ENCODE measurements at places on chromosomes 4 and X. TPM values are rescaled to one million over a fixed set of nuclear protein-coding genes. Genes with fewer than 3 reads are reported as not detected.

FAM9B gene
- polyA plus RNA-seq = 0.56 TPM

DNA sequence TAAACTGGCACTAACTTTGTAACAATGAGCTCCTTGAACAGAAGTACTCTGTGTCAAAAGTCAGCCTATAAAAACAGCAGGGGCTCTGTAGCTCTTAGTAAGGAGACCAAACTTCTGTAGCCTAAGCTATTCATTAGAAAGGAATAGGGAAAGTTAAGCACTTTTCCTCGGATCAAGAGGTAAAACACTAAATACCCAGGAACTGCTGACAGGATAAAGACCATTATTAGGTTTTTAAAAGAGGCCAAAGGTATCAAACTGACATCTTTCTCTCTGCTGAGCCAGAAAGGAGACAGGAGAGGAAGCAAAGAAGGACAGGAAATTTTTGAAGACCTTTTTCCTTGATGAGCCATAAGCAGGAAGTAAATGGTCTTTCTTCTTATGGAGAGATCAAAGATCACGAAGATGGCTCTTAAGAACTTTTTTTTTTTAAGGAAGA is 31.9 kb downstream of the ANAPC10 start:
- no peak for DNase-seq
- no peak overlapping the region for H3K27ac ChIP-seq
- H3K4me1 ChIP-seq = peaks cover 8% of the 10 kb centered on the region

- DNase-seq = no peak
- H3K27ac ChIP-seq = no peak overlapping the region
- H3K27me3 ChIP-seq = no peaks in the 10 kb centered on the region
- H3K4me1 ChIP-seq = peaks cover 55% of the 10 kb centered on the region
- no peaks in the 10 kb centered on the region for H3K36me3 ChIP-seq
- H3K4me3 ChIP-seq = no peak overlapping the region
Measured at GRCh38 chr4:169256101-169256612, 14.6 kb downstream of the SH3RF1 start.

DNA sequence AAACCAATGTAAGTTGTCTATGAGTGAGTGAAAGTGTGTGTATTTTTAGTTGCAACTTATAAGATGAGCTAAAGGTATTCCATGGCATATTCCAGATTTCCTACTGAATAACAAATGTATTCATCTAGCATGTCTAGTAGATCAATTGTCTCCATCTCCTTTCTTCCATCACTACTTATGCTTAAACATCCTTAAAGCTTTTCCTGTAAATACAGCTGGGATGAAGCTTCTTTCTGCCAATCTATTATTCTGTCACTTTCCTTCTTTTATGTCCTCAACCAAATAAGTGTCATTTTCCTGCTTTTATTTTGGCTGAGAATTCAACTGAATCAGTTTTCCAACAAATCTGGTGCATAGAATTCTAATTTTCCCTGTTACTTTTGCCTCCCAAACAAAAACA is 136.3 kb downstream of the COL25A1 start:
- H3K27me3 ChIP-seq = no peaks in the 10 kb centered on the region
- DNase-seq = no peak
- no peak overlapping the region for H3K4me3 ChIP-seq
- no peak overlapping the region for H3K27ac ChIP-seq

DNA sequence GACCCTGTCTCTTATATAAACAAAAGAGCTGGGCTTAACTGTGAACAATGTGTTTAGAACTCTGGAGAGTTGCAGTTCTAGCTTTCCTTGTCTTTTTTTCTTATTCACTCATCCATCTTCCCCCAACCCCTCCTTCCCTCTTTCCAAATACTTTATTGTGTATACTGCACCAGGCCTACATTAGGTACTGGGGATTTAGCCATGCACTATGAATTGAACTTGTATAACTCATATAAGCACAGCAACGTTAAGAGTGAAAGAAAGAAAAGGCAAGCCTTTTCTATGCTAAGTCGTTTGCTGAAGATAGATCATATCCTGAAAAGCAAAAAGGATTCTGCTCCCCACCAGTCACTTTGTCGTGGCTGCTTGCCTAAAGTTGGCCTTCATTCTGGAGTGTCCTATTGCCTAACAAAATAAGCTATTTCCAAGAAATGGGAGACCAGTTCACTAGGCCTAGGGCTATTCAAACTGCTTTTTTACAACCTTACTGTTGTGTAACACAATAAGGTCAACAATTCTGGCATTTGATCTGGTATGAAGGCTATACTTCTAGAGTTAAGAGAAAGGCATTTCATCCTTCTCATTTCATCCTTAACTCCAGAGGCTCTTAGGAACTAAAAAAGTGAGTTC is 32.2 kb downstream of the CCNI start:
- no peaks in the 10 kb centered on the region for H3K4me1 ChIP-seq
- no peak overlapping the region for H3K4me3 ChIP-seq
- no peaks in the 10 kb centered on the region for H3K36me3 ChIP-seq
- no peaks in the 10 kb centered on the region for H3K27me3 ChIP-seq
- DNase-seq = peak; percentile 40

LAMP2 gene
- polyA plus RNA-seq = 192 TPM

DNA sequence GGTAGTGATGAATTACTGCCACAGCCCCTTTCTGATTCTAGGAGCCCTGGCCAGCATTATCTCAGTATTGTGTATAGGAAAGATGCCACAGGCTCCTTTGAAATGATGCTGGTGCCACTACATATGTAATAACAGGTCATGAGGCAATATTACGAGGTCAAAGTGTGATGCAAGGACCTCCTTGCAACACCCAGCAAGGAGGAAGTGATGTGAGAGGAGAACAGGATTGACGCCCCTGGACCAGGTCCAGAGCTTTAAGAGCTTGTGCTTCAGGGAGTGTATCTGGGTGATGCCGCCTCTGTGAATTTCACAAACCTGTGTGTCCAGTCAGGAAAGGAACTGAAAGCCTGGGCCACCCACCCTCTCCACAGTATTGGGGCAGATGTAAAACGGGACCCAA is 261.8 kb downstream of the MID1IP1 start:
- peaks cover 4% of the 10 kb centered on the region for H3K27me3 ChIP-seq
- DNase-seq = no peak
- no peaks in the 10 kb centered on the region for H3K4me1 ChIP-seq
- no peak overlapping the region for H3K4me3 ChIP-seq
- H3K27ac ChIP-seq = no peak overlapping the region
- H3K36me3 ChIP-seq = no peaks in the 10 kb centered on the region

- H3K27ac ChIP-seq = no peak overlapping the region
- DNase-seq = no peak
- H3K27me3 ChIP-seq = no peaks in the 10 kb centered on the region
- H3K36me3 ChIP-seq = no peaks in the 10 kb centered on the region
- no peaks in the 10 kb centered on the region for H3K4me1 ChIP-seq
Measured at GRCh38 chr4:164396439-164396838, 357.5 kb upstream of the SMIM31 start.

RPL39 gene
- 2,112 TPM for polyA plus RNA-seq

TMEM150C gene
- polyA plus RNA-seq = 79.2 TPM

DNA sequence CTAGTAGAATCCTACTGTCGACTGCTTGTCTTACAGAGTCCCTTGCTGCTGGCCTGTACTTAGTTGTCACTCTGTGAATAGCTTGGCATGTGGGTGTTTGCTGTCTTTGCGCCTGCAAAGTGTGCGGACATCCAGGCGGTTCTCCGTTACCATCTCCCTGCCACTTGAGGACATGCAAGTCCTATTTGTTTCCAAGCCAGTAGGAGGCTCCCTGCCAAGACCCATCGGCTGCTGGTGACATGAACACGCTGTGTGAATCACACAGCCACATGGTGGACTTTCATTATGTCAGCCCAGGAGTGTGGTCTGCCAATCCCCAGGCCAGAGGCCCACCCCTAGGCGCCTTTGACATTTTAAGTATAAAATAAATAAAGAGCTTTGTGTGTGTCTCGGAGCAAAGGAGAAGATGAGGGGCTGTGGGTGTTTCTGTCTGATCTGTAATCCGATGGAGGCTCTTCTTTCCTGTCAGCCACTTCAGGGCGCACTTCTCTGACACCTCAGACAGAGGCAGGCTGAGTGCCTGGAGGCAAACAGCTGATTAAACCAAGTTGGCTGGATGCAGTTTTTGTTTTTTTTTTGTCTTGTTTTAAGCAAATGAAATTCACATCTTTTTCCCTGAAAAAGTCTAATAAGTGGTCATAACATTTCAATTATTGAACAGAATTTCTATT is 51.5 kb downstream of the ALPK1 start:
- DNase-seq = peak; percentile 48
- H3K36me3 ChIP-seq = no peaks in the 10 kb centered on the region
- H3K27ac ChIP-seq = no peak overlapping the region
- H3K27me3 ChIP-seq = no peaks in the 10 kb centered on the region

DNA sequence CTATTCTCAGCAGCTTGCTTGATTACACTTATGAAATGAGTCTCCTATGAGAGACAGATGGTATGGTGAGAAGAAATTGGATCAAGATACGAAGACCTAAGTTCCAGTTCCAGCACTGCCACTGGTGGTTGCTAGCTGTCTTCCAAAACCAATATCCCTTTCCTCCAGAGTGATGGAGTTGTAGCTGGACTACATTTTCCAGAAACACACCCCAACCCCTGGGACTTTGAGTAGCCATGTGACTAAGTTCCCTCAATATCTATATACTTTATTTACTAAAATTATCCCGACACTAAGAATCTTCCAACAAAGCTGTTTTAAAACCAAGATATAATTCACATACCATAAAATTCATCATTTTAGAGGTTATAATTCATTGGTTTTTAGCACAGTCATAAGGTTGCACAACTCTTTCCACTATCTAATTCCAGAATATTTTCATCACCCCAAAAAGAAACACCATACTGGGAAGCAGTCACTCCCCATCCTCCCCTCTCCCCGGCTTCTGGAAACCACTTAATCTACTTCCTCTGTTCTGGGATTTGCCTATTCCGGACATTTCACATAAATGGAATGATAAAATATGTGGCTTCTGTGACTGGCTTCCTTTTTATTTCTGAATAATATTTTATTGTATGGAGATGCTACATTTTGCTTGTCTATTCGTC is 118.0 kb downstream of the MANBA start:
- no peaks in the 10 kb centered on the region for H3K27me3 ChIP-seq
- H3K4me3 ChIP-seq = no peak overlapping the region
- no peaks in the 10 kb centered on the region for H3K4me1 ChIP-seq
- no peak for DNase-seq

Measured in adrenal gland (tissue), 19 donors.